ENCODE measurements at places on chromosomes 3 and 15. TPM values are rescaled to one million over a fixed set of nuclear protein-coding genes. Genes with fewer than 3 reads are reported as not detected.

The MME gene
- total RNA-seq: 18.4 TPM

The CCDC33 gene
- total RNA-seq: not detected

GRCh38 chr3:112350018-112350810, 17.3 kb downstream of the CD200 start:
- no peak for DNase-seq

- no peak for DNase-seq
Measured at GRCh38 chr3:13514639-13515435, 34.1 kb upstream of the FBLN2 start.

DNA sequence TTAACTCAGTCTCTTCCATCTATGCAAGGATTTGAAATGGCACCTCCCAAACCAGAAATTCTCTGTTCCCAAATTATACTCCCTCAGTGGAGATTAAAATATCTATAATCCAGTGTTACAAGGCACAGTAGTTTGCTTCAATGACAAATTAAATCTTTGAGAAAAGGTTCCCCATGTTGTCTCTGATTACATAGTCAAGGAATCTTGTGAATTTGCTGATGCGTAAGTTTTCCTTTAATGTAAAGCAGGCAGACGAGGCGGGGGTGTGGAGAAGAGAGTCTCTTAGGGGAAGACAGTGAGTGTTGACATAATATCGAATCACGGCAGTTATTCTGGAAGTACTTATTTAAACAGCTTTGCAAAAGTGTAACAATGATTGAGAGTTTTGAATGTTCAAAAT, 236.4 kb upstream of the RARB start:
- no peak for DNase-seq

DNA sequence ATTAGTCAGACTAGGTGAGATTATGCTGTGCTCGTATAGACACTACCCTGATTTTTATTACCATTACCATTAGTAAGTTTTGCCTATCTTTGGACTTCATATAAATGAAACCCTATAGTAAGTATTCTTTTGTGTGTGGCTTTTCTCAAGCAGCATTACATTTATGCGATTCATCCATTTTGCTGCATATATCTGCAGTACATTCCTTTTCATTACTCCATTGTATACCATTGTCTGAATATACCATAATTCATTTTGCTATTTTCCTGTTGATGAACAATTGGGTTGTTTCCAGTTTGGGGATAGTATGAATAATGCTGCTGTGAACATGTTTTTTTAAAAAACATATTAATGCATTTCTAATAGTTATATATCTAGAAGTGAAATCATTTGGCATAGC, 45.3 kb downstream of the TMEM212 start:
- DNase-seq: no peak

GRCh38 chr3:137097386-137097785, 139.6 kb downstream of the IL20RB start:
- DNase-seq: no peak

All from vagina (tissue), 2 donors.